Activated CD4-positive, alpha-beta T cell treated with anti-CD3 and anti-CD28 coated beads, Interleukin-2, amount 10 ng/mL, durations not matched to agents 7 days and 5 days (primary cell): ENCODE measurements at places on chromosomes 7 and 10.

GRCh38 chr7:155378959-155379871, 78.7 kb upstream of the EN2 start:
- DNase-seq, result no peak

GRCh38 chr10:125538947-125539731, 143.8 kb downstream of the TEX36 start:
- DNase-seq, result no peak

DNA sequence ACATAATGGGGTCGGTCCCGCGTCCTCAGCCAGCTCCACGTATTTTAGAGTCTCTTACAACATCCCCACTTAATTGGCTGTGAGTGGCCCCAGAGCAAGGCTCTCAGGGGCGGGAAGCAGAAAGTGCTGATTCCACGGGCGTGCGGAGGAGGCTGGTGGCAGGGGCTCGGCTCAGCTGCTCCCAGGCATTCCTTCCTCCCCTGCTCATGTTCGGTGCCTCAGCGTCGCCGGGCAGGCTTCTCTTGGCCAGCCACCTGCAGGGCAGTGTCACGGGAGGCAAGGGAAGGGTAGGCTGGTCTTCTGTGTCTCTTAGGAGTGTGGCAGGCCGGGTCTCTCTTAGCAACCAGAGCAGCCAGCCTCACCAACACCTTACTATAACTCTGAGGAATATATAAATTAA, 33.8 kb downstream of the IL15RA start:
- no peak for DNase-seq

GRCh38 chr7:1136841-1137516, 23.0 kb downstream of the ZFAND2A start:
- DNase-seq, result no peak

- no peak for DNase-seq
Observed at GRCh38 chr7:150848561-150849115, 3.7 kb upstream of the AOC1 start.

GRCh38 chr10:3538656-3539531, 246.1 kb downstream of the KLF6 start:
- DNase-seq, result no peak
